Stimulated activated CD4-positive, alpha-beta T cell treated with anti-CD3 and anti-CD28 coated beads, Interleukin-15, amount 100 ng/mL, for 1 hour (primary cell): ENCODE measurements at places on chromosomes 16 and 17.
A peak's percentile ranks its signal among the peaks of the same experiment; 100 is the strongest.

- DNase-seq: no peak
Observed at GRCh38 chr17:73610331-73610911, 33.8 kb downstream of the SDK2 start.

DNA sequence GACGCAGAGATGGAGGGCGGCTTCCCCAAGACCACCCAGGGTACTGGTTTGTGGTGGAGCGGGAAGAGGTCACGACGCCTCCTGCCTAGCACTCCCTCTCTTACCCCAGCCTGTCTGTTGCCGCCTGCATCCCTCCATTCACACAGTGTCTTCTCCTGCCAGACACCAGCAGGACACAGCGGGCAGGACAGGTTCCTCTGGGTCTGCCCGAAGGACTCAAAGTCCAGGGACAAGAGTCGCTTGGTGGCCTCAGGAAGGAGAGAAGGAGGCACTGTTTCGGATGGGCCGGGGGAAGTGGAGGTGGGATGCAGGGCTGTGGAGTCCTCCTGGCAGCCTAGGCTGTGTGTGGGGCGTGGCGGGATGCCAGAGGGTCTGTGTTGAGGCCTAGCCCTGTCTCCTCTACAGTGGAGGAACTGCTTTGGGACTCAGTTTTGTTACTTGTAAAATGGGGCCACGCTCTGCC lies 19.6 kb upstream of the TNS4 start:
- DNase-seq: no peak

DNA sequence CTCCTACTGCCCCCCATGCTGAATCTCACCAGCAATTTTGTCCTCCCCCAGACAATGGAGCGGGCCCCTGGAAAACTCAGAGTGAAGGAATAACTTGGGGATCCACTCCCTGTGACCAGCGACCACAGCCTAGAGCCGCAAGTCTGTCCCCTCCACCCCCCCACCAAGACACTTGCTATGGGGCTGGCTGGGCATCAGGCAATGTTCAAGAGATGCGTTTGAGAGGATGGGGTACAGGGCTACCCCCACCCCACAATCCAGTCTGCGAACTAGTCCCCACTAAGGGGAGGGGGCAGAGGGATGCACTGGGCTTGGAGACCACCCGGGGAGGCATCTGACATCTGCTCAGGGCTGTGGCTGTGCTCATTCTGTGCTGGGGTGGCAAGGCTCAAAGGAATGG lies 2.4 kb downstream of the PPL start:
- no peak for DNase-seq

GRCh38 chr16:30615358-30616091 lies 5.3 kb upstream of the ZNF689 start:
- DNase-seq: peak; percentile 27

GRCh38 chr16:13839577-13839976 lies 80.4 kb upstream of the ERCC4 start:
- DNase-seq: no peak

DNA sequence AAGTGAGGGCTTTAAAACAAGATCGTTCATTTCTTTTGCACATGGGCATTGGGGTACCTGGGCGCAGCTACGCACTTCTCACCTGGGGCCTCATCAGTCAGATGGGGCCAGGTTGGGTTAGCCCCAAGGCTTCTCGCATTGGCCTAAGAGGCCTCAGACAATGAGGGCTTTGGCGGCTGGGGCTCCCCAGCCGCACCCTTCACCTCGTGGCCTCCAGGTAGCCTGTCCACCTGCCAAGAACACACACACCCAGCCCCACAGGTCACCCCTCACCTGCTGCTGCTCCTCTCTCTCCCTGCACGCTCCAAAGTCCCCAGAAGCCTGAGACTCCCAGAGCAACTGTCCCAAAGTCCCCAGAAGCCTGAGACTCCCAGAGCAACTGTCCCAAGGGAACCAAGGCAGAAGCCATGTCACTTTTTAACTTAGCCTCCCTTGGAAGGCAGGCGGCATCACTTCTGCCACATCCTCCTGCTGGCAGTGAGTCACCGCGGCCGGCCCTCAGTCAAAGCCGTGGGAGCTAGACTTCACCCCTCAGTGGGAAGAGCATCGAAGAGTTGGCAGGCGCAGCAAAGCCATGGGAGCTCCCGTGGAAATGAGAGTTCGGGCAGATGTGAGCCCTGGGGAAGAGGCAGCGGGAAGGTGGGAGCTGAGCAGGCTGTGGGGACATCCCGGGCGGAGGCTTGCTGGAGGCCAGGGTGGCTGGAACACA lies 78.9 kb upstream of the PLCG2 start:
- DNase-seq: no peak

DNA sequence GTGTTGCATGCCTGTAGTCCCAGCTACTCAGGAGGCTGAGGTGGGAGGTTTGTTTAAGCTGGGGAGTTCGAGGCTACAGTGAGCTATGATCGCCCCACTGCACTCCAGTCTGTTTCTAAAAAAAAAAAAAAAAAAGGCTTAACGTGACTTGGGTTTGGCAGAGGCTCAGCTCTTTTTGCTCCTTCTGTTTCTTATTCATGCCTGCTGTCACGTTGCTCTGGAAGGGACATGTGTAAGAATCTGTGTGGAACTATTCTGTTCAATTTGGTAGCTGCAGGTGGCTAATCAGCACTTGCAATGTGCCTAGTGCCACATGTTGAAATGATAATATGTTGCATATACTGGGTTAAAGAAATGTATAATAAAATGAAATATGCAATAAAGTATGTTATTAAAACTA lies 20.9 kb upstream of the SYT17 start:
- DNase-seq: no peak

DNA sequence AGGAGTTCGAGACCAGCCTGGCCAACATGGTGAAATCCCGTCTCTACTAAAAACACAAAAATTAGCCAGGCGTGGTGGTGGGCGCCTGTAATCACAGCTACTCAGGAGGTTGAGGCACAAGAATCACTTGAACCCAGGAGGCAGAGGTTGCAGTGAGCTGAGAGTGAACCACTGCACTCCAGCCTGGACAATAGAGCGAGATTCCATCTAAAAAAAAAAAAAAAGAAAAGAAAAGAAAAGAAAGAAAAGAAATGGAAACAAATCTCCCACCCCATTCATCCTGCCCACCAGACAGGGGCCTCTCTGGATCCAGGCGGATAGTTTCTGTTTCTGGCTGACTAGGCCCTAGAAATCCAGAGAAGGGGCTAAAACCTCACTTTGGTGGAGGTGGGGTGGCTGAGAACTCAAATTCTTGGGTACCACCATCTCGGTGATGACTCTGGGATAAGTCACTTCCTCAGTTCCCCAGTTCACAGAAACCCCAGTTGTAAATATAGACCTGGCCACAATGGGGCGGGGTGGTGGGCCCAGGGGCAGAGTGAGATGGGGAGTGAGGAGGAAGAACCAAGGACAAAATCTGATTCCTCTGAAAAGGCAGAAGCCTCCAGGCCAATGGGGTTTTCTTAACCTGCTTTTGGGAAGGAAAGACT lies 22.2 kb downstream of the SOCS1 start:
- peak; percentile 53 for DNase-seq

GRCh38 chr16:49816875-49817274 lies 39.0 kb downstream of the ZNF423 start:
- no peak for DNase-seq

DNA sequence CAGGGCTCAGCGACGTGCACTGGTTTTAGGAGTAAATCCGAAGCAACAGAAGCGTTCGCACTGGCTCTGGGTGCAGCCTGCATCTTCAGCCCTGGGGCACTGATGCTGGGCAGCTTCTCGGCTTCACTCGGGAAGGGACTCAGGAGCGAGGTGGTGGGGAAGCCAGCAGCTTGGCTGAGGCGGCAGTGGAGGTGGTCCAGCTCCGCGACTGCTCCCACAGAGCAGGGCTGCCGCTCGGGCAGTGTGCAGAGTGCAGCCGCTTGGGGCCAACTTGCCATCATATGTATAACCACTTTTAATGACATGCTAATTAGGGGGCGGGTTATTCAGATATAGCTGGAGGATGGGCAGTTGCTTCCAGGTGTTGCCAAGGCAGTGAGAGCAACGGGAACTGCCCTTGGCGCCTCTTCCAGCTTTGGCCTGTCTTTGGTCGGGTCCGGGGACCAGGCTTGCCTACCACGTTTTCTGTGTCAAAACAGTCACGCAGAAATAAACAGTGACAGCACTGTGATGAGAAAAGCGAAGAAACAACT lies 26.7 kb downstream of the METRNL start:
- no peak for DNase-seq

GRCh38 chr16:30395155-30395991 lies at the start of gene ZNF48:
ZNF48 (plus strand) TSS chr16:30395420; CDS start chr16:30395795, 375 bp downstream.
- DNase-seq: peak; percentile 58

DNA sequence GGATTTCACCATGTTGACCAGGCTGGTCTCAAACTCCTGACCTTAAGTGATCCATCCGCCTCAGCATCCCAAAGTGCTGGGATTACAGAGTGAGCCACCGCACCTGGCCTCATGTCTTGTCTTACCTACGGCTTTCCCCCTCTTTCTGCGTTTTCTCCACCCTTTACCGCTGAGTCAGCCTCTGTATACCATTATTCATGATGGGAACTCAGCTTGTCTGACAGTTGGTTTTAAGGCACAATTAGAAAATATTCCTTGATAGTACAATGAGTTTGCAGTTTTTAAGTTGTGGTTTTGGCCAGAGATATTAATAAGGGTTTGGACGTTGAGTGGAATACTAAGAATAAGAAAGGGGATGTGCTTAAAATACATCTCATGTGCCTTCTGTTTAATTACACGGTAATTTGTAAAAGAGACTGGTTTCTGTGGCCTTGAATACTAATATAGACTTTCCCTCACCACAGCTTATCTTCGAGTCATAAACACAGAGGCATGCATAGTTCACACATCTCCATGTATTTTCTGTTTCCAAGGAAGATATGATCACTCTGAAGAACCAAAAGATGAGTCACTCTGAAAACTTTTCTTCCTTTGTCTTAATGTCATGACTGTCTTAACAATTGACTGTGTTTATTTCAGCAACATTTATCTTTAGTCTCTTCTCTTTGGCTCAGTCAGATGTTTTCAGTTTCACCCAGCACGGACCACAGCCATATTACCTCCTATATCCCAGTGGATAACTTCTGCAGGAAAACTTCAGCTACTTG lies 54.4 kb downstream of the PITPNC1 start:
- DNase-seq: no peak

DNA sequence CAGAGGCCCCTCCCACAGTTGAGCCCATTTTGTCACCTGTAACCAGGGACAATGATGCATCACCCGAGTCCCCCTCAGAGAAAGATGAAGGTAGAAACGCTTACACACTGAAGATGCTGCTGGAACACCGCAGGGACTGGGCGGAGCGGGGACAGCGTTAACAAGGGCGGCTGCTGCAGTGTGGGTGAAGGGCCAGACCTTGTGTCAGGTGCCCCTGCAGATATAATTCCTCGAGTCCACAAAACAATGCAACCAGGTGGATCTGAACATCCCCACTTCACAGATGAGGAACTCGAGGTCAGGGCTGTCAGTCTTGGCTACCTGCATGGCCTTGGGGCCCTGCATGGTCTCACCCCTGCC lies 6.3 kb upstream of the MAPK7 start:
- no peak for DNase-seq

- no peak for DNase-seq
Observed at GRCh38 chr17:39178536-39178935, 12.6 kb upstream of the ARL5C start.

DNA sequence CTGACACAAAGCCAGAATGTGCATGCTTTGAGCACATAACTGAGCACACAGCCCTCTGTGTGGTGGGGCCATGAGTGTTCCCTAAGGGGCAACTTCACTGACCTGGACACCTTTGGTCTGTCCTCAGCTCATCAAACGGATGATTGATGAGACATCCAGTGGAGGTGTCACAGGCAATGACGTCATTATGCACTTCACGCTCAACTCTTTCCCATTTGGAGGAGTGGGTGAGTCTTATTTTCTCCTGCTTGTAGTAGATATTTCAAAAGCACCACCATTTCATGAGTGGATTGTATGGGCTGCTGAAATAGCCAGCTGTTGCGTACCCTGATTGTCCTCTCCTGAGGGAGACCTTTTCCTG lies 16.2 kb downstream of the ALDH3A2 start:
- DNase-seq: no peak

- DNase-seq: no peak
Observed at GRCh38 chr17:38465391-38466345, 37.4 kb downstream of the ARHGAP23 start.

- no peak for DNase-seq
Observed at GRCh38 chr16:3863587-3863986, 16.9 kb downstream of the CREBBP start.

DNA sequence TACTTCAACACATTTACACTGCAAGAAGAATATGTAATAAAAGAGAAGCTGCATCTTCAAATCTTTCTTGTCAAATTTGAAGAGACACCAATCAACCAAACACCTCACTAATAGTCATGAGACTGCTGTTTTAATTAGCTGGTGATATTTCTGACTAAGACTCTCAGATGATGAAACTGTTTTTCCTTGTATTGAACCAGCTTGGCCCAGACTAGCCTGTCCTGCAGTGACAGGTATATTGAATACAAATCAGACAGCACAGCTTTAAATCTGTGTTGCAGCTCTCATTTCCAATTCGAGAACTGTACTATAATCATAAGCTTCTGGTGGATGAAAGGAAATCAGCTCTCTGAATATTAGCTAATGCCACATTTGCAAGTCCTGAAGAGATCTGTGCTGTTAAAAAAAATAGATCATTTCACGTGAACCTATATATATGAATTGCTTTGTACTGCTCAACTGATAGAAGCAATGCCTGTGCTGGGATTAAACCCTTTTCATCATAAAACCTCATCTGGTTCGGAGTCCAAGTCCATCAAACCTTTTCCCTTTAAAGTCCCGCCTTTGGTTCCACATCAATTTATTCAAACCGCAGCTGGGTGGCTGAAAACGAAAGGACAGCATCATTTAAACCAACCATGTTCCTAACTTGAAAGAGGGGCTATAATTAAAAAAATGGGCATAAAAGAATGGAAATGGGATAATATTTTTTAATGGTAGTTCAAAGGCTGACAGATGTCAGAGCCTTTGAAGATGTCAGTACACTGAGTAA lies 306.2 kb downstream of the CEP112 start:
- DNase-seq: no peak

DNA sequence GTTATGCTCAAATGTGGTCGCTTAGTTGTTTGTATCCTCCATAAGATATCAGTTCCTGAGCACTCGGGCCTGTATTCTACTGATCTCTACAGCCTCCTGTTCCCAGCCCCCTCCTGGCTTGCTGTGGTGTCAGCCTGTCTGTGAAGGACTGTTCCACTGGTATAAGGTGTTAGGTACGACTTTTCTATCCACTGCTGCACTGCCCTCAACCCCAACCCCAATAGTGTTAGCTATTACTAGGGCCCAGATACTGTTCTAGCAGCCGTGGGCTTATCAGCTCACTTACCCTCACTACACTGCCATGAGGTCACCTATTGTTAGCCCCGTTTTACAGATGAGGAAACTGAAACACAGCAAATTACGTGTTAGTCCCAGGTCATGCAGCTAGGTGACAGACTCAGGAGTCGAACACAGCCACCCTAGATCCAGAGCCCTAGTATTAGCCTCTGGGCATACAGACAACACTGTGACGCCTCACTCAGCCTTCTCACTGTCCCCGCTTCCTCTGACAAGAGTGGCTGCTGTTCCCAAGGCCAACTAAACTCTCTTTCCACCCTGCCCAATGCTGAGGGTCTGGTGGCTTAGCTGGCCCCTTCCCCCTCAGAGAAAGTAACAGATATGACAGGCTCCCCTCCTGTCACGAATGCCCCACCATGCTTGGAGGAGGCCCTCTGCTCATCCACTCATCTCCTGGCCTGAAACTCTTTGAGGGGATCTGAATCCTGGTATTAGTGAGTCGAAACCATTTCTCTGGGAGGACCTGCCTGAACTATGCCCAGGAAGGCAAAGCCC lies 25.6 kb upstream of the ZNF652 start:
- no peak for DNase-seq
